ENCODE measurements at places on chromosomes 3 and 15.

DNA sequence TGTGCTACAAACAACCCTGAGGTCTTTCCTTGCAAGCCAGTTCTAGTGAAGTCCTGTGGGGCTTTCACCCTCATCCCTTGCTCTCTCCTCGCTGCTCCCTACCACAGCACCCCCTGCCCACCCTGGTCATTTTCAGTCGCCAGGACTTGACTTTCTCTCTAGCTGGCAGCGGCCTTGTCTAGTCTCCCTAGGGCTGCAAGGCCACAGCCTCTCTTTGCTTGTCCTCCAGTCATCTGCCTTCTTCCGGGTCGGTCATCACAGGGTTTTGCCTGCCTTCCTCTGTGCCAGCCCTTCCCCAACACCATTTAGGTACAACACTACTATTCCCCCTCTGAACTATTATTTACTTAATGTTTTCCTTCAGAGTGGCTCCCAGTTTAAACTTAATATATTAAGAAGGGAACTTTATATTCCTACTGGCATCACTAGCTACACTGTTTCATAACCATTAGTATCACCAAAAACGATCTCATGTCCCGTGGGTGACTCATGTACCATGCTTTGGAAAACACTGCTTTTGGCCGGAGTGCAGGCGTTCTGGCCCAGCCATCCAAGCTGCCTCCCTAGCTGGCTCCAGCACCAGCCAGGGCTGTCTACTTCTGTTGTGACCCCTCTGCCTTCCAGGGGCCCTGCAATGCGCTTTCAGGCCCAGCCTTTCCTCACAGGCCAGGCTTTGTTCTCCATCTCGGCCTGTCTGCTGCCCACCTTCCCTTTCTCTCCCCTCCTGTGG lies 21.4 kb downstream of the FAH start:
- DNase-seq, result no peak

GRCh38 chr3:177735431-177735830 lies 538.1 kb upstream of the TBL1XR1 start:
- no peak for DNase-seq

GRCh38 chr15:74403588-74403919 lies 30.2 kb downstream of the SEMA7A start:
- DNase-seq, result no peak

GRCh38 chr3:188664795-188665194 lies 507.0 kb upstream of the TPRG1 start:
- DNase-seq, result no peak

DNA sequence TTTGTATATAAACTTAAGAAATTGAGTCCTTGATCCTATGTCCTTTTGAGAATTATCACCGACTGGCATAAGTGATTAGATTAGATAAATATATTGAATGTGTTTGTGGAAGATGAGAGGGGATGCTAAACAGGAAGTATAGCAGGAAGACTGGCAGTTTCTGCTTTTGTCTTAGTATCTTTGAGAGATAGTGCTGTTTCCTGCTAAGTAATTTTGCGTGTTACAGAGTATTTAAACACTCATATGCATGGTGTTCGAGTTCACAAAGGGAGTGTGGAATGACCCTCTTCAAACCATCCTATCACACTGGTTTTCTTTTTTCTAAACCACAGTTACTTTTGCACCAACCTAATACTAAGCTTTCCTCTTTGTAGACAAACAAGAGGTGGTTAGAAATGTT lies 106.0 kb downstream of the KLHL25 start:
- no peak for DNase-seq

DNA sequence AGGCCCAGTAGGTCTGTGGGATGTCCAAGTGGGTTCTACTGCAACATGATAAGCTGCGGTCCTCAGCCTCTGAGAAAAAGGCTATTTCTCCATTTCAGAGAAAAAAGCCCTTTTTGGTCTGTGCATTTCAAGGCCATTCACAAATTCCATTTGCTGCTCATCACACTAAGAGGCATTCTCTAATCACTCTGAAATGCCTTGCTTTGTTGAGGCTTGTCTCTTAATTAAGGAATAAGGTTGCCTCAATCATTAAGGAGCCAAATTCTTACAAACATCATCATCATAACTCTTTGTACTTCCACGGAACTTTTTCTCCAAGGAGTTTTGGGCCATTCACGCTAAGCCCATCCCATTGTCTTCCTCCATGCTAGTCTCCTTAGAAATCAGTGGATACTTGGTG lies 74.4 kb downstream of the BOC start:
- DNase-seq, result no peak

DNA sequence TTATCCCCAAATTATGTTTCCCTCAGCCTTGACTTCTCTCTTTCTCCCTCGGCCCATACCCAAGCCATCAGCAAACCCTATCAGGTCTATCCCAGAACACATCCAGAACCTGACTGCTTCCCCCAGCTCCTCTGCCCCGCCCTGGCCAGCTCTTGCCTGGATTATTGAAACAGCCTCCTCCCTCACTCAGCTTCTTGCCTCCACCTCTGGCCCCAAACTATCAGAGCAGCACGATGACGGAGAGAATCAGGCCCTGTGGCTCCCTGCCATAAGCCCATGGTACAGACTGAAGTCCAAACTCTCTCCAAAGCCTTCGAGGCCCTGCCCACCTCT lies 105.3 kb upstream of the LINGO1 start:
- DNase-seq, result no peak

DNA sequence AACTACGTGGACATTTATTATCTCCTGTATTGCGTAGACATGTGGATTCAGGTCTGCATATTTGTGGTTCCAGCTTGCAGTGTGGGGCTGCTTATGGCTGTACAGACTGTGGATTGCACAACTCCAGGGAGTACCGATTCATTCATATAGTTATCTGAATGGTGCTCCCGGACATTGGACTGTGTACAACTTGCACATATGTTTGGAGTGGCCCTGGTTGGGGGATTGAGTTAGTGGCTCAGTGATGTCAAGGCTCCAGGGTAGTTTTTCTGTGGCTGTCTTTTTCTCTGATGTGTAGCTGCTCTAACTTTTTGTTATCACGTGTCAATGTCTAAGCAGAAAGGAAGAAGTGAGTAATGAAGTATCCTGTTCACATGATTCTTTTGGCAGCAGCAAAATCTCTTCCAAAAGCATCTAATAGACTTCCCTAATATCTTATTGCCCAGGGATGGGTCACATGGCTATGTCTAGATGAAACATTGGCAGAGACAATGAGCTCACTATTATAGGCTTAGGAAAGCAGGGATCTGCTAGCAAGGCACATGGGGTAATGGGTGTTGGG lies 15.8 kb downstream of the ST3GAL6 start:
- DNase-seq, result no peak

DNA sequence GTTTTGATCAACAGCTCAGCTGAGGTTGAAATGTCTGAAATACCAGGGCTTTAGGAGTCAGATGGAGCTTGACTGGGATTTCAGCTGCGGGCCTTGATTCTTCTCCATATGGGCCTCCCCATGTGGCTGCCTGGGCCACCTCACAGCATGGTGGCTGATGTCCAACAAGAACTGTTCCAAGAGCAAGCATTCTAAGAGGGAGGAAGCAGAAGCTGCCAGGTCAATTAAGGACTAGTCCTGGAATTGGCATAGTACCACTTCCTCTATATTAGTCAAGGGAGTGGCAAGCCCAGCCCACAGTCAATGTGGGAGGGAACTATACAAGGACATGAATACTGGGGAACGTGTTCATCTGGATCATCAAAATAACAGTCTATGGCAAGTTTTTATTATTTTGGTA lies 181.7 kb upstream of the ANKRD28 start:
- no peak for DNase-seq

DNA sequence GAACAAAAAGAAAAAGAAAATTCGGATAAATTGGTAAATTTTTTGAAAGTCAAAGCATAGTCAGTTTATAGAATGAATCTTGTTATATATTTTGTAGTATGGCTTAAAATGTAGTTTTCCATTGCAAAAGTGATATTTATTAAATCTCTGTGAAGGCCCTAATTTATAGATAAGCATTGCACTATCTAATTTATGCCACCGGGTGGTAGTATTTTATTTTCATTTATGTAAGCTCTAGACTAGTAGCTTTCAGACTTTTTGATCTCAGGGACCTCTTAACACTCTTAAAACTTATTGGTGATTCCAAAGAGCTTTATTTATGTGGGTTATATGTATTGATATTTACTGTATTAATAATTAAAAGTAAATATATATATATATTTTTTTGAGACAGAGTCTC lies 133.9 kb upstream of the LRRFIP2 start:
- no peak for DNase-seq

- no peak for DNase-seq
Observed at GRCh38 chr3:46670000-46670890, 23.2 kb downstream of the ALS2CL start.

- DNase-seq, result no peak
Observed at GRCh38 chr3:182242489-182242942, 530.8 kb downstream of the SOX2 start.

- DNase-seq, result no peak
Observed at GRCh38 chr3:111714305-111714704, 119.2 kb upstream of the ZBED2 start.
